Regular cardiac myocyte (primary cell): ENCODE measurements at places on chromosomes 6 and 20. TPM values are rescaled to one million over a fixed set of nuclear protein-coding genes. Genes with fewer than 3 reads are reported as not detected.

Gene HSPA12B
- total RNA-seq = 0.28 TPM in 1 of 2 replicates, not detected in the other

Gene ADGRG6
- total RNA-seq = 1.3 and 2.8 TPM in 2 replicates

Gene TSPO2
- total RNA-seq = not detected in 2 replicates

Gene BPI
- 0.28 TPM in 1 of 2 replicates, not detected in the other for total RNA-seq

Gene ARMH2
- not detected in 2 replicates for total RNA-seq

Gene ID1
- total RNA-seq = 84.8 and 458 TPM in 2 replicates
